Endothelial cell of umbilical vein (primary cell): ENCODE measurements at places on chromosomes 6 and 20. TPM values are rescaled to one million over a fixed set of nuclear protein-coding genes. Genes with fewer than 3 reads are reported as not detected.
A peak's percentile ranks its signal among the peaks of the same experiment; 100 is the strongest.

DNA sequence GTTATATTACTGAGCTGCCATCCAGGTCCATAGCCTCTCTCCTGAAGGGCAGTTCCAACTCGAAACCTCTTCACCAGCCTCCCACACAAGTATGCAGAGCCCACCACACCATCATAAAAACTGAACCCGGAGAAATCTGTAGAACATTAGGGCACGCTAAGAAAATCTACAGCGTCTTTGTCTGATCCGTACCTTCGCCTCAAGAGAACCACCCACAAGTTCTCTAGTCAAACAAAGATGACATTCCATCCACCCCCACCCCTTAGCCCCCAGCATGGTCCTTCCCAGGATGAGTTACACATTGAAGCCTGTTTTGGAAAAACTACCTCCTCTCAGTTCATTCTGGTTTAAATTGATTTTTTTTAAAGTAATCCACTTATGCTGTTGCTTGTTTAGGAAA is 219.7 kb downstream of the ZMYND8 start:
- no peak overlapping the region for H3K4me3 ChIP-seq
- H3K36me3 ChIP-seq = no peaks in the 10 kb centered on the region
- H3K27me3 ChIP-seq = no peaks in the 10 kb centered on the region
- no peak overlapping the region for H3K27ac ChIP-seq
- no peak for DNase-seq

DNA sequence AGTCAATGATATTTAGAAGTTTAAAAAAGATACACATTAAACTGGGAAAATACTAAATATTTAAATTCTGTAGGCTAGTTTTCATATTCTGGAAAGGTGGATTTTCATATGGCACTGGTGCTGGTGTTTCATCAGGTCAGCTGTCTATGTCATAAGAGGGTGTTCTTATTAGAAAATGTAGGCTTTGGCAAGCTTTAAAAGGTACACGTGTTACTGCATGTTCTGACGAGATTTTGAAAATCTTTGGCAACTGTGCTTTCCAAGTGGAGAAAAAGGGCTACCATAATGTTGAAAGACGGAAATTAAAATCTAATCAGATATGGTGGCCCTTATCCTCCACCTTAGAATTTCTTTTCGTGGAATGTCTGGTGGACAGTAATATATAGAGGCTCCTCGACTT is 30.0 kb downstream of the SLC22A3 start:
- no peaks in the 10 kb centered on the region for H3K27me3 ChIP-seq
- H3K27ac ChIP-seq = no peak overlapping the region
- no peaks in the 10 kb centered on the region for H3K36me3 ChIP-seq
- no peak for DNase-seq
- no peaks in the 10 kb centered on the region for H3K4me1 ChIP-seq
- H3K4me3 ChIP-seq = no peak overlapping the region

DNA sequence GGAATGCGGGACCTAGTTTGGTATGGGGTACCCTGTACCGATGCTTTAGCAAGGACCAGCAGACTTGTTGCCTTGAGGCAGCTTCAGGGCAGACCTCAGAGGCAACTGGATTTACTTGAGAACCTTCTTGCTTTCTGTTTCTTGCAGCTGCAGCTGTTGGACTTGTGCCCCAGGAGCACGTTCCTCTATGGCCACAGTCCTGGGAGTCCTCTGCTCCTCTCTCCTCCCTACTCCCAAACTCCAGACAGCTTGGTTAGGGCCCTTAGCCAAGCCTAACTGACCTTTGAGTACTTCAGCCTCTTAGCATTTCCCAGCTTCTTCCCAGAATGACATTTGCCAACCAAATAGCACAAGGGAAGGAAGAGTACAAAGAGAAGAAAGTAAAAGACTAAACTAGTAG is 34.7 kb downstream of the GHRH start:
- H3K27ac ChIP-seq = no peak overlapping the region
- no peaks in the 10 kb centered on the region for H3K4me1 ChIP-seq
- DNase-seq = no peak
- H3K4me3 ChIP-seq = no peak overlapping the region
- peaks cover 50% of the 10 kb centered on the region for H3K36me3 ChIP-seq

GRCh38 chr6:37936906-37937305 is 117.4 kb downstream of the ZFAND3 start:
- no peak overlapping the region for H3K4me3 ChIP-seq
- H3K27me3 ChIP-seq = no peaks in the 10 kb centered on the region
- H3K27ac ChIP-seq = no peak overlapping the region
- DNase-seq = peak; percentile 24

- H3K36me3 ChIP-seq = no peaks in the 10 kb centered on the region
- peaks cover 24% of the 10 kb centered on the region for H3K4me1 ChIP-seq
- no peak overlapping the region for H3K4me3 ChIP-seq
- no peak for DNase-seq
- H3K27ac ChIP-seq = no peak overlapping the region
- H3K27me3 ChIP-seq = no peaks in the 10 kb centered on the region
These were observed 89.7 kb downstream of the TCP11 start for GRCh38 chr6:35051396-35051795.

GRCh38 chr6:148720897-148721296 is 25.9 kb upstream of the UST start:
- no peak overlapping the region for H3K27ac ChIP-seq
- DNase-seq = no peak
- H3K27me3 ChIP-seq = peaks cover 3% of the 10 kb centered on the region
- no peaks in the 10 kb centered on the region for H3K36me3 ChIP-seq

DNA sequence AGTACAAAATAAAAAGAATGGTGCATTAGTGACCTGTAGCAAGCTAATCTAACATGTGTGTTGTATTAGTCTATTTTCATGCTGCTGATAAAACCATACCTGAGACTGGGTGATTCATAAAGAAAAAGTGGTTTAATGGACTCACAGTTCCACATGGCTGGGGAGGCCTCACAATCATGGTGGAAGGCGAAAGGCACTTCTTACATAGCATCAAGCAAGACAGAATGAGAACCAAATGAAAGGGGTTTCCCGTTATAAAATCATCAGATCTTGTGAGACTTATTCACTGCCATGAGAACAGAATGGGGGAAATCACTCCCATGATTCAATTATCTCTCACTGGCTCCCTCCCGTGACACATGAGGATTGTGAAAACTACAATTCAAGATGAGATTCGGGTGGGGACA is 45.4 kb upstream of the AIG1 start:
- no peaks in the 10 kb centered on the region for H3K4me1 ChIP-seq
- no peaks in the 10 kb centered on the region for H3K36me3 ChIP-seq
- no peak overlapping the region for H3K27ac ChIP-seq
- H3K4me3 ChIP-seq = no peak overlapping the region

DNA sequence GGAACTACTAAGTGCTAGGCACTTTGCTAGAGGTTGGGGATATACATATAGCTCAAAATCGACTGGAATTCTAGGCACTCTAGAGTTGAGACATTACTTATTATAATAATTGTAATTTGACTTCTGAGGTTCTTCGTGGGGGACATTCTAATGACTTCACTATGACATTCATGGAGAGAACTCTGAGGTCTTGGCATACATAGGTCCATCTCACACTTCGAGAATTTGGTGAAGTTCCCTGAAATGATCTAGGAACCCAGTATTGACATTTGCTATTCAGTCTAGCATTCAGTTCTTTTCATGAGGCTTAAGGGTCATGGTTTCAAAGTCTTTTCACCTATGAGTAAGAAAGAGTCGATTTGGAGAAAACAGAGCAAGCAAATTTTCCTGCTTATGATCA is 446.6 kb upstream of the JAG1 start:
- no peak overlapping the region for H3K4me3 ChIP-seq
- DNase-seq = no peak

- H3K27ac ChIP-seq = no peak overlapping the region
- H3K4me3 ChIP-seq = no peak overlapping the region
- no peaks in the 10 kb centered on the region for H3K36me3 ChIP-seq
- H3K27me3 ChIP-seq = no peaks in the 10 kb centered on the region
- DNase-seq = no peak
- H3K4me1 ChIP-seq = no peaks in the 10 kb centered on the region
These were observed 143.4 kb downstream of the JARID2 start for GRCh38 chr6:15389084-15389764.

- H3K36me3 ChIP-seq = no peaks in the 10 kb centered on the region
- H3K27me3 ChIP-seq = no peaks in the 10 kb centered on the region
- peak; percentile 19 for DNase-seq
- peaks cover 14% of the 10 kb centered on the region for H3K4me1 ChIP-seq
These were observed 121.6 kb downstream of the ADAT2 start for GRCh38 chr6:143328876-143329275.

GRCh38 chr20:20426655-20426907 is 58.7 kb downstream of the INSM1 start:
- no peak for DNase-seq
- no peaks in the 10 kb centered on the region for H3K36me3 ChIP-seq
- no peaks in the 10 kb centered on the region for H3K4me1 ChIP-seq
- H3K4me3 ChIP-seq = no peak overlapping the region
- H3K27ac ChIP-seq = no peak overlapping the region

DNA sequence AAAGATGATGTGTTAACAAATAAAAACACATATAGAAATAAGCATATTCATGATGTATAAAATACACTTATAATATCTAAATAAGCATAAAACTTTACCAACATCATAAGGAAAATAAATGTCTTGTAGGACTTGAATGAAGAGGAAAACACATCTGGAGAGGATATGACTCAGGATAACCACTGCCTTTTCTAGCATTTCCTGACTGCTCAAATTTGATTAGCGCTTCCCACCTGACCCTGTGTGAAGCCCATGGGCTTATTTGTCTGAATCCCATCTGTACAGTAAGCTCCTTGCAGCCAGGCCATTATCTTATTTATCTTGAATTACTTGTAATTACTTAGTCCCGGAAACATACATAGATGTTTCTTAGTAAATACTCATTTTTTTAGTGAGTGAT is 608.6 kb downstream of the COL12A1 start:
- H3K4me3 ChIP-seq = no peak overlapping the region
- no peaks in the 10 kb centered on the region for H3K36me3 ChIP-seq
- H3K4me1 ChIP-seq = peaks cover 16% of the 10 kb centered on the region
- peak; percentile 65 for DNase-seq

GRCh38 chr20:52493171-52493721 is 301.7 kb upstream of the ZFP64 start:
- H3K27me3 ChIP-seq = no peaks in the 10 kb centered on the region
- DNase-seq = peak; percentile 94
- no peak overlapping the region for H3K4me3 ChIP-seq
- no peaks in the 10 kb centered on the region for H3K36me3 ChIP-seq

GRCh38 chr20:10006447-10007090 is 28.2 kb upstream of the ANKEF1 start:
- H3K36me3 ChIP-seq = no peaks in the 10 kb centered on the region
- no peak for DNase-seq
- H3K4me1 ChIP-seq = no peaks in the 10 kb centered on the region
- no peak overlapping the region for H3K4me3 ChIP-seq
- H3K27me3 ChIP-seq = no peaks in the 10 kb centered on the region

GRCh38 chr6:157492741-157493140 is 111.8 kb downstream of the ZDHHC14 start:
- no peak overlapping the region for H3K27ac ChIP-seq
- no peak for DNase-seq
- no peaks in the 10 kb centered on the region for H3K27me3 ChIP-seq

GRCh38 chr6:133837801-133838349 is 51.0 kb upstream of the TCF21 start:
- no peaks in the 10 kb centered on the region for H3K36me3 ChIP-seq
- peak overlapping the region; percentile 7 for H3K4me3 ChIP-seq
- DNase-seq = peak; percentile 34
- peaks cover 2% of the 10 kb centered on the region for H3K27me3 ChIP-seq

DNA sequence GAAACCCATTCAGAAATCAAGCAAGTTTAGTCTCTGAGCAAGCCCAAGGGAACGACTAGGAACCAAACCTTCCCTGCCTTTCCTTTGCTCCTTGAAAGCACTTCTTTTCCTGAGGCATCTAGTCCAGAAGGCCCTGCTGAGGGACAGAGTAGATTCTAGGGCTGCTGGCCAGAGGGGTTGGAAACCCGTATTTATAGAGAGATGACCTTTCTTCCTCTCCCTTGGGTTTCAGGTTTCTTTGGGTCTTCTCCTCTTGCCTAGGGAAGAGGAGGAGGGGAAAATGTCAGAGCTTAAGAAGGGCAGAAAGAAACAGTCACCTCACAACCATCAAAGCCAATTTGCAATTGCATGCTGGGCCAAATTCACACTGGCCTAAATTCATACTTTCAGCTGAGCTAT is 5.8 kb downstream of the APOBEC2 start:
- H3K4me1 ChIP-seq = peaks cover 5% of the 10 kb centered on the region
- H3K27me3 ChIP-seq = no peaks in the 10 kb centered on the region
- H3K4me3 ChIP-seq = no peak overlapping the region
- H3K27ac ChIP-seq = no peak overlapping the region
- no peaks in the 10 kb centered on the region for H3K36me3 ChIP-seq

- no peak overlapping the region for H3K27ac ChIP-seq
- no peaks in the 10 kb centered on the region for H3K27me3 ChIP-seq
- H3K4me1 ChIP-seq = peaks cover 87% of the 10 kb centered on the region
- DNase-seq = no peak
- H3K4me3 ChIP-seq = no peak overlapping the region
These were observed 120.8 kb downstream of the FYN start for GRCh38 chr6:111752476-111752875.

- no peaks in the 10 kb centered on the region for H3K36me3 ChIP-seq
- no peaks in the 10 kb centered on the region for H3K27me3 ChIP-seq
- DNase-seq = no peak
- H3K4me3 ChIP-seq = no peak overlapping the region
- H3K4me1 ChIP-seq = no peaks in the 10 kb centered on the region
These were observed 621.1 kb upstream of the ADGRB3 start for GRCh38 chr6:68013780-68014515.

DNA sequence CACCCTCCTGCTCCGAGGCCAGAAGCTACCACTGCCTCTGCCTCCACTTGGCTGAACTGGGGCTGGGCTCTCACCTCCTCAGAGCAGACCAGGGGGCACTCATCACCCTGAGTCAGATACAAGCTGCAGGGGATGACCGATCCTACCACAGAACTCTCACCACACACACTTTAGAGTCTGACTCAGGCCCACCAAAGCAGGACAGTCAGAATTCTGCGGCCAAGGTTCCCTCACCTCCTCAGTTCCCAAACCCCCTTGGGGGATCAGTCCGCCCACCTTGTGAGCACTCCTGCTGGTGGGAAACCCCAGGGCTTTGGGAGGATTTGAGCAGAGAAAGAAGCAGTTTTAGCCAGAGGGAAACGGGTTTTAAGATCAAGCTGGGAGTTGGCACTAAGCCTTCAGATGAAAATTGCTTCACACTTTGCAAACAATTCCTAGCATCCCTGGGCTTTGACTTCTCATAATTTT is 587.8 kb upstream of the JAG1 start:
- no peaks in the 10 kb centered on the region for H3K27me3 ChIP-seq
- H3K36me3 ChIP-seq = no peaks in the 10 kb centered on the region
- H3K4me1 ChIP-seq = peaks cover 8% of the 10 kb centered on the region
- H3K27ac ChIP-seq = no peak overlapping the region

COL20A1 gene
- not detected in 2 replicates for total RNA-seq

VWA7 gene
- total RNA-seq = 0.25 and 0.51 TPM in 2 replicates

NCOA3 gene
- total RNA-seq = 26.7 and 35.6 TPM in 2 replicates

SYCP2L gene
- total RNA-seq = not detected in 2 replicates

OR2J3 gene
- total RNA-seq = not detected in 2 replicates

ZCCHC3 gene
- 22.0 and 24.1 TPM in 2 replicates for total RNA-seq

TSHZ2 gene
- total RNA-seq = not detected in 2 replicates

GUCA1A gene
- 0.22 TPM in 1 of 2 replicates, not detected in the other for total RNA-seq

TGM3 gene
- total RNA-seq = not detected in 2 replicates

DOK5 gene
- total RNA-seq = 5.7 and 14.2 TPM in 2 replicates

SLC22A7 gene
- total RNA-seq = not detected in 2 replicates
